Adrenal gland (tissue), 19 donors: ENCODE measurements at places on chromosomes 5 and 9. TPM values are rescaled to one million over a fixed set of nuclear protein-coding genes. Genes with fewer than 3 reads are reported as not detected.

Gene HMHB1
- total RNA-seq = not detected

Gene KLHL3
- total RNA-seq = 13.7 TPM

Gene DRD1
- total RNA-seq = 0.69 TPM

Gene PCDHGB2
- 3.4 TPM for total RNA-seq

Gene TLX3
- not detected for total RNA-seq

Gene ENTPD2
- total RNA-seq = not detected

Gene SLC6A19
- total RNA-seq = not detected

Gene DEPDC1B
- total RNA-seq = 0.36 TPM

Gene INSL6
- total RNA-seq = not detected

Gene CDH18
- total RNA-seq = not detected

Gene PPP3R2
- total RNA-seq = not detected

Gene C5orf58
- not detected for total RNA-seq

Gene PTPA
- total RNA-seq = 151 TPM

Gene OBP2B
- not detected for total RNA-seq

Gene BARHL1
- total RNA-seq = not detected

Gene LTC4S
- total RNA-seq = 11.1 TPM

Gene TMEM232
- 2.7 TPM for total RNA-seq

Gene DMRT3
- total RNA-seq = not detected

Gene LECT2
- total RNA-seq = not detected

Gene PRDM9
- not detected for total RNA-seq

Gene LMBRD2
- 16.8 TPM for total RNA-seq

Gene C9orf153
- total RNA-seq = 0.65 TPM

Gene SLIT3
- 10.4 TPM for total RNA-seq

Gene PRSS3
- total RNA-seq = 1.8 TPM

Gene GGTA1
- total RNA-seq = 1.8 TPM

Gene FAM193B
- 104 TPM for total RNA-seq

Gene PCDHGA6
- total RNA-seq = 2.9 TPM

Gene TRIP13
- 0.76 TPM for total RNA-seq

Gene TAF1L
- total RNA-seq = not detected

Gene ANKRD31
- 0.06 TPM for total RNA-seq

Gene MTAP
- 38.2 TPM for total RNA-seq

Gene SPACA9
- 6.5 TPM for total RNA-seq

Gene SCGB3A2
- not detected for total RNA-seq

Gene EGFLAM
- 9.1 TPM for total RNA-seq

Gene PGM5
- 117 TPM for total RNA-seq

Gene INSL4
- not detected for total RNA-seq

Gene CSF2
- not detected for total RNA-seq

Gene OLFM1
- 34.1 TPM for total RNA-seq

Gene ARSI
- 0.78 TPM for total RNA-seq

Gene TMEM174
- not detected for total RNA-seq

Gene PDCD1LG2
- total RNA-seq = 4.0 TPM

Gene GPR21
- total RNA-seq = 0.58 TPM

Gene CEL
- 1.3 TPM for total RNA-seq

Gene ARL10
- 2.0 TPM for total RNA-seq

Gene THBS4
- 1.1 TPM for total RNA-seq
